ENCODE measurements at places on chromosomes 2 and 18. TPM values are rescaled to one million over a fixed set of nuclear protein-coding genes. Genes with fewer than 3 reads are reported as not detected.

The NETO1 gene
- not detected for total RNA-seq

The GREB1L gene
- not detected for total RNA-seq

The DSEL gene
- 0.09 TPM for total RNA-seq

The SERPINB5 gene
- total RNA-seq, result not detected

The NEU2 gene
- total RNA-seq, result not detected

The TMEM18 gene
- total RNA-seq, result 34.6 TPM

The ANKRD30BL gene
- not detected for total RNA-seq

The PRKD3 gene
- 23.8 TPM for total RNA-seq

The POTEJ gene
- not detected for total RNA-seq

The CXCR2 gene
- total RNA-seq, result 0.27 TPM

The CRYGC gene
- not detected for total RNA-seq

The PLB1 gene
- 0.50 TPM for total RNA-seq

The FTCDNL1 gene
- 1.9 TPM for total RNA-seq

The PLCD4 gene
- 0.34 TPM for total RNA-seq

The WDFY1 gene
- 20.8 TPM for total RNA-seq

The EGR4 gene
- total RNA-seq, result 0.29 TPM

The VRK2 gene
- 18.3 TPM for total RNA-seq

The COL4A4 gene
- not detected for total RNA-seq

The NOL4 gene
- not detected for total RNA-seq

The DQX1 gene
- total RNA-seq, result 0.50 TPM

The VWA3B gene
- not detected for total RNA-seq

The TMSB10 gene
- 2,060 TPM for total RNA-seq

The RMDN2 gene
- total RNA-seq, result 1.4 TPM

The DHRS9 gene
- not detected for total RNA-seq

The MOGAT1 gene
- total RNA-seq, result not detected

The DCC gene
- not detected for total RNA-seq

The CFAP65 gene
- not detected for total RNA-seq

The RAX gene
- not detected for total RNA-seq

The KATNAL2 gene
- total RNA-seq, result 0.58 TPM

The FAP gene
- total RNA-seq, result not detected

The ARL4C gene
- 45.1 TPM for total RNA-seq

The CDK5R2 gene
- not detected for total RNA-seq

The RGPD4 gene
- total RNA-seq, result 0.07 TPM

The VIL1 gene
- not detected for total RNA-seq

The IL1RL1 gene
- 0.20 TPM for total RNA-seq

The PAX8 gene
- 0.43 TPM for total RNA-seq

The GDF7 gene
- total RNA-seq, result not detected
